GM12891 (cell line): ENCODE measurements at places on chromosomes 7 and 10.

DNA sequence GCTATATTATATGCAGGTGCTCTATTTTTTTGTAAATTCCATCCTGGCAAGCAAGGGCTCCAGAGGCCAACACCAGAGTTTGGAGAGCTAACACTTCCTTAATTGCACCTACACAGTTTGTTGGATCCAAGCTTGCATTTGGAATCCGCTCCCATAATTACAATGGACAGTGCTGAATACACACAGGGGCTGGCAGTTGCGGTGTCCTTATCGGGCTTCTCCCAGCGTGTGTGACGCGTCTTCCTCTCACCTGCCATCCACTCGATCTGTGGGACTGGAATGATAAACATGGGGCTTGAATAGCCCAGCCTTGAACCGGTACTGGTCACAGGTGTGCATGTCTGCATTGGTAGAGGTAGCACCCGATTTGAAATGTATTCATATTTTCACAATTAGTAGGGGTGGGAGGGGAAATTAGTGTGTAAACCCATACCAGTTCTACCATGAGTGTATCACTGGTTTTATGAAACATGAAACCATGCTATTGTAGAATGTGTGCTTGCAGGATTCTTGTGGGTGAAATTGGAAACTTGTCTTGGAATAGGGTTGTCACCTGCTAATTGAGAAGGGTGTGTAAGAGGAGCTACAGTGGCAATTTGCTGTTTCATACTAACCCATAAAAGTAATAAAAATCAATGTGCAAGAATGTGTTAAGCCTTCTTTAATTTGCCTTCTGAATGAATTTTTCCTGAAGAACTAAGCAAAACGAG is 316.5 kb downstream of the WDR11 start:
- DNase-seq = no peak

DNA sequence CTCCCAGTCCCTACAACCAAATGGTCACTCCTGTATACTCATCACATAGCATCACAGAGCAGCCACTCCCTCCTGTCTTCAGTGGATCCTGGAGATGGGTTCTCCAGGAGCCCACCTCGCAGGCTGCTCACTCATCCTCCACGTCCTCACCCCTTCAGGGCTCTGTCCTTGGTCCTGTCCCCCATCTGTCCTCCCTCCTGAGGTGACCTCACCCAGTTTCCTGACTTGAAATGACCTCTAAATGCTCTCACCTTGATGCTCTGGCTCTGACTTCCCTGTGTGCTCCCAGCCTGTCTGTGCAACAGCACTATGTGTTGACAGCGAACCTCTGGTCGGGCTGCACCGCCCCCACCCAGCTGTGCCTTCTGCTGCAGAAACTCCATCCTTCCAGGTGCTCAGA is 2.1 kb upstream of the PPP2R2D start:
- no peak for DNase-seq

DNA sequence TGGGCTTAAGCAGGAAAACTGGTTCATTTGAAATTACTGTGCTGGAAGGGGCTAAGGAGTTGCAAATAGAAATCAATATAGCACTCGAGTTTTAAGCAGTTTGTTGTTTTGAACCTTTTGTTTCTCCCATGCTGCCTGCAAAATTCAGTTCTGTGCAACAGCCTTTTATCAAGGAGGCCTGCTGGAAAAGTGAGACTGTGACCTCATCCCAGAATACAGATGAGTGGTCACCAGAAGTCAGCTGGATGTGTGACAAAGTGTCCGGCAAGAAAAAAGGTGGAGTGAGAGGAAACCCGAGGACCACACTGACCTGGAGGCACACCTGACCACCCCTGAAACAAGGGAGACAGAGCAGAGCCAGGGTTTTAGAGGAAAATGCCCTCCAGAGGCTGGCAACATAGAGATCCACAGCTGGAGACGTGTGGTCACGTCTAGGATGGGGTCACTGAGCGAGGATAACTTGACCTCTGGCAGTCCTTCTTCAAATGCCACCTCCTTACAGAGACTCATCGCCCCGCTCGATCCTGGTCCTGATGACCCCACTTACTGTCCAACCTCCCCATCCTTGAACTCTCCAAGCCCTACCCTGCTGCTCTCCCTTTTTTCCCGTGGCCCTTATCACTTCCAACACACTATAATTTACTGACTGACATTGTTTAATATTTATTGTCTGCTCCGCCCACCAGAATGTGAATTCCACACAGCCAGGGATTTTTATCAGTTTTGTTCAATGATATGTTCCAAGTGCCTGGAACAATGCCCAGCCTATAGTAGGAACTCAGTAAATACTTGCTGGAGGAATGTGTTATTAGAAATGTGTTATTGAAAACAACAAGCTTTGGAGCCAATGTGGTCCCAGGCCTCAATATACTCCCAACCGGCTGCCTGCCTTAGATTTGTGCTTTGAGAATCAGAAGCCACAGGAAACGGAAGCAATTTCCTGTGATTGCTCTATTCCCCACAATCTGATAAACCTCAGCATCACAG is 243.8 kb downstream of the GLI3 start:
- DNase-seq = no peak

DNA sequence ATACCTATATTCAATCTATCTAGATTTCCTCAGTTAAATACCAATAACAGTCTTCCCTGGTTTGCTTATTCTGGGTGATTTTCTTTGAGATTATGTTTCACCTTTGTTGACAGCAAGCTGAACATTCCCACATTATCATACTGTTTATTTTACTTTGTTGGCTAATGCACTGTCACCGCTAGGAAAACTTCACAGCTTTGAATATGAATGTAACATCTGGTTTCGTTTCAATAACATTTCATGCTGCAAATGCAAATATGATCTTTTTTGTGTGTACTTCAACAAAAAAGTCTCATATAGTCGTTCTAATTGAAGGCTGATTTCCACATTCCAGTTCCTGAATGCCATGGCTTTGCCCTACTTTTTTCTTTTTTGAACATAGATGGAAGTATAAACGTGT is 946.3 kb upstream of the GHITM start:
- no peak for DNase-seq

DNA sequence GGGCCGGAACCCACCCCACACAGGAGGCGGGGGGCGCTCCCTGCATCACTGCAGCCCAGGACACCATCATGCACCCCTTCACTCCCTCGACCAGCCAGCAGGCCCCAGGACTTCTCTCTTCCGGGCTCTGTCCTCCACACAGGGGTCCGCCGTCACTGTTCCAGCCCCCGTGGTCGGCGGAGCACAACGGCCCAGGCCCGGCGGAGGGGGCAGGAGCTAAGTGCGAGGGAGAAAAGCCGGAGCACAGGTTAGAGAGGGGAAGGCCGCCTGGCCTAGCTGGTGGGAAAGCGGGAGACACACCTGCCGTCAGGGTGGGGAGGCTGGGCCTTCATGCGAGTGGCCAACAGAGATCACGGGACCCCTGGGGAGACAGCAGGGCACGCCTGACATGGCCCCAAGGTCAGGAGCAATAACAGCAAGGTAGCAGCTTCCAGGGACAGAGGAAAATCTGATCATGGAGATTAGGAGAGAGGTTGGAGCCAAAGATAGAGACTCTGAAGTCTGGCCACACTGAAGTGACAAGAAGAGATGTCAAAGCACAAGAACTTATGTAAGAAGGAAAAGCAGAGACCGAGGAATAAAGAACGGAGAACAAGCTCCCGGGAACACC is 151.1 kb downstream of the MAD1L1 start:
- DNase-seq = no peak

DNA sequence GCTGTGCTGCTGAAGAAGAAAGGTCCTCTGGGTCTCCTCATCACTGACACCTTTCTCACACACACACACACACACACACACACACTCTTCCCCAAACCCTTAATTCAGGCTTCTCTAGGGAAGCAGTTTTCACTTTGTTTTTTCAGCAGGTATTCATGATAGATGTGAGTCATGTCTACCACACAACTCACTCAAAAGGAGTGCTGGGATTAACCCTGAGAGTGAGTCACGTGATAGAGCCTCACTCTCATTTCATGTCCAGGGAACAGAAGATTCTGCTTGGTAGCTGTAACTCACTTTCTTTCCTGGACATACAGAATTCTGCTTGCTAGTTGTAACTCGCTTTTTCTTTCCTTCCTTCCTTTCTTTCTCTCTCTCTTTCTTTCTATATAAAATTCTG is 45.4 kb downstream of the VIM start:
- DNase-seq = no peak

- DNase-seq = no peak
These were observed 95.0 kb downstream of the CALD1 start for GRCh38 chr7:134874407-134874806.

DNA sequence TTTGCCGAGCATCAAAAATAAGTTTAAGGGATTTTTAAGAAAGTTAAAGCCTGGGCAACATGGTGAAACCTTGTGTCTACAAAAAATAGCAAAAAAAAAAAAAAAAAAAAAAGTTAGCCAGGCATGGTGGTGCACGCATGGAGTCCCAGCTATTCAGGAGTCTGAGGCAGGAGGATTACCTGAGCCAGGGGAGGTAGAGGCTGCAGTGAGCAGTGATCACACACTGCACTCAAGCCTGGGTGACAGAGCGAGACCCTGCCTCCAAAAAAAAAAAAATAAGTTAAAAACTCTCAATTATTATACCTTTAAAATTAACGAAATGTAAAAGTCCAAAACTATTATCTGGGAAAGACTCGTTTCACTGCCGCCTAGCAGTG is 35.0 kb upstream of the DAGLB start:
- DNase-seq = no peak

DNA sequence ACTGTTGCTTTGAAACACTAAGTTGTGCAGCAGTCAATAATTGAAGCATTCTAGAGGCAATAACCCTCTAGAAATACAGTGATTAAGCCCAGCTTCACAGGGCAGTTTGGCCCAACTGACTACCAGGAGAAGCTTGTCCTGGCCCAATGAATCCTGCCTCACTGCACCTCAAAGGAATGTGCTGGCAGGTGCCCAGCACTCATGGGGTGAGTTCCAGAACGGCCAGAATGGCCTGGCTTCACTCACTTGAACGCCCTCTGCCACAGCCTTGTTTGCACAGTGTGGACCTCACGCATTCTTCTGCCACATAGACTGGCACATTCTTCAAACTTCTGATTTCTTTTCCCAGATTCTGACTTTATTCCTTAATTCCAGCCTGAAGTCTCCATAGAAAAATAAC is 6.6 kb upstream of the ITIH2 start:
- no peak for DNase-seq

- no peak for DNase-seq
These were observed 84.6 kb downstream of the AKAP9 start for GRCh38 chr7:92025260-92025659.

DNA sequence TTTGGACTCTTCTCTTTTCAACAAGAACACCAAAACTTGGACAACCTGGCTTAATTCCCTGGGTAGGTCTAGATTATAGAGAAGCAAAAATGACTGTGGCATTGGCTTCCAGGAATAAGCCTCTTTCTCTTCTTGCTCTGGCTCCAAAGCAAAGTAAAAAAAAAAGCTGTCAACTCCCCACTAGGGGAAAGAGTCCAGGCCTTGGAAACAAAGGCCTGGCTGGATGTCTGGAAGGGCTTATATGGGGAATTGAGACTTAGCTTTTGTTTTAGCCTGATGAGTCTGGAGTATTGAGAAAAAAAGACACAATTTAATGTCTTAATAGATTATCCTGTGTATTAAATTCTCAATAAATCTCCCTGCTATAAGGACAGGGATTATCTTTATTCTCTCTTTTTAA is 300.6 kb downstream of the SORCS3 start:
- DNase-seq = no peak

DNA sequence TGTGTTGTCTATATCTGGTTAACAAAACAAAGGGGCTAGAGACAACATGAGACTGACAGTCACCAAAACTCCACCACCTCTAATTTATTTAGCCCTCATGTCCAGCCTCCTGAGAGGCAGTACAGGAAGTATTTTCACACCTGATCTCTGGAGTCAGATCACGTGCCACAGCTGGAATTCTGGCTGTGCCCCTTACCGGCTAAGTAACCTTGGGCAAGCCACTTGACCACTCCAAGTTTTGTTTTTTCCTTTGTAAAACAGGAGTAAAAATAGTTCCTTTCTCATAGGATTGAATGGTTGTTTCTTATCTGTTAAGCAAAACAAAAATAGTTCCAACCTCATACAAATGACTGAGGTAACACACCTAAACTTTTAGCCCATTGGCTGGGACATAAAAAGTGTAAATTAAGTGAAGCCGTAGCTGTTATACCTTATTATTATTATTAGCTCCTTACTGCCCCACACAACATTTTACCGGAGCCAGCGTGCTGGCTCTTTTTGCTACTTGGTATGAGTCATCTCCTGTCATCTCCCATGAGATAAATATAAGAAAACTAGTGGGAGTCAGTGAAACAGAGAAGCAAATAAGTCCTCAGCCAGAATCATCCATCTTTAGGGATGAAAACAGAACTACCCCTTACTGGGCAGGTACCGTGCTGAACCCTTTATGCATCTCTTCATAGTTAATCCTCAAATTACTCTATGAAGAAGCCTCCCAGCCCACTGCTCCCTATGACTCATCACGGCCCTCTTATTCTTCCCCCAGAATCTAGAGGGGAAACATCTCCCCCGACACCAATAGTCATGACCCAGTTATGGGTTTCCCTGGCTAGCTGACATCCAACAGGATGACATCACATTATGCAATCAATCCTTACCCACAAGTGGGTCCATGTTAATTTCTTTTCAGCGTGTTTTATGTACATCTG is 44.9 kb downstream of the PPP1R3C start:
- no peak for DNase-seq

DNA sequence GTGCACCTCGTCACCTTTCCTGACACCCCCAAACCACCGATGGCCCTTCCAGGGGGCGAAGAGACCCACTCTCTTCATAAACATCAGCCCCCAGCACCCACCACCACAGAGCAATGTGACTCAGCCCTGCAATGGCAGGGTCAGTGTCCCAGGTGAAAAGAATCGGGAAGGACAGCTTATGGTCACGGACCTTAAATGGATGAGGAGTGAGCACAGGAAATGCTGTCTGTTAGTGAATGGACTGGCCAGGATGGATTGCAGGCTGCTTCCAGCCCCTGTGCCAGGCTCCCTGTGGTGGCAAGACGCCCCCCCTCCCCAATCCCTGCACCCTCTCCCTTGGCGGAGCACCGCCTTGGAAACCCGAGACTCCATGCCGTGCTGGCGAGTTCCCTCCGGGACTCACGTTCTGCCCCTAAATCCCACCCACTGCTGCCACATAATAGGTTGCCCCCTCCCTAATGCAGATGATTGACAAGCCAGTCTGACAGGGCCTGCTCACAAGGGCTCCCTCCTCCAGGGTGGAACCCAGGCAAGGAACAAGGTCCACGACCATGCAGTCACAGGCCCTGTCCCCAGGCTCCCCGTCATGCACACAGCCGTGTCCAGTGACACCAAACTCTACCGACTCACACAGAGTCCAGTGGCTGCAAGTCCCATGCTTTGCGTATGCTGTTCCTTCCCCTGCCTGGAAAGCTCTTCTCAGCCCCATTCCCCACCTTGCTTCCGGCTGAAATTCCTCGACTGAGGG is 7.3 kb downstream of the ASB13 start:
- no peak for DNase-seq
